CD14-positive monocyte (primary cell): ENCODE measurements at places on chromosomes 3 and 15. TPM values are rescaled to one million over a fixed set of nuclear protein-coding genes. Genes with fewer than 3 reads are reported as not detected.

DNA sequence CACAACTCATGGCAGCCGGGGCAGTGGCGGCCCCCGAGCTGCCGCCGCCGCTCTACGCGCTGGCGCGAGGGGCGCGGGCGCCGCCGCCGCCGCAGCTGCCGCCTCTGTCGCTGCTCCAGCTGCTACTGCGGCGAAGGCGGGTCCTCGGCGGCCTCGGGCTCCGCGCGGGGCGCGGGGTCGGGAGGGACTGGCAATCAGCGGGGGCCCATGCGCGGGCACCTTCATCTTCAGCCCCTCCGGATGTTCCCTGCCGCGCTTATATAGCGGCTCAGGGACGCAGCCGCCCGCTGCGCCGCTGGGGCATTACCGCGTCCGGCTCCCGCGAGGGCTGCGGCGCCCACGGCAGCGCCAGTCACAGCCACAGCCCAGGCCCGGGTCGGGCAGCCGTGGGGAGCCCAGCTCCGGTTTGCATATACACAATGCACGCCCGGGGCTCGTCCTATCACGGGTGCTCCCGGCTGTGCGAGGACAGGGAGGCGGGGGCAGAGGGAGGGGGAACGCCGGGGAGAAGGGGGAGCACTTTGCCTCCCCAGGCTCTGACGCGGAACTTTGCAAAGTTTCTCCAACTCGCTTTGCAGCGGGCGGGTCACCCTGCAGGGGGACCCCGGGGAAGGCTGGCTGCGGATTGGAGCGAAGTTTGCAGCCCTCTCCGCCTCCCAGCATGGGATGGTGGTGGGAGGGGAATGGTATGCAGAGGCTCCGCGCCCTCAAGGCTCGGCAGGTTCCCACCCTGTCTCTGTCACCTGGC is at the start of gene VGLL3:
TSS of gene VGLL3 (minus strand) at position 416 of the 748 bp plus-strand sequence. CDS start at position 10, 406 bp downstream.
- DNase-seq = no peak

DNA sequence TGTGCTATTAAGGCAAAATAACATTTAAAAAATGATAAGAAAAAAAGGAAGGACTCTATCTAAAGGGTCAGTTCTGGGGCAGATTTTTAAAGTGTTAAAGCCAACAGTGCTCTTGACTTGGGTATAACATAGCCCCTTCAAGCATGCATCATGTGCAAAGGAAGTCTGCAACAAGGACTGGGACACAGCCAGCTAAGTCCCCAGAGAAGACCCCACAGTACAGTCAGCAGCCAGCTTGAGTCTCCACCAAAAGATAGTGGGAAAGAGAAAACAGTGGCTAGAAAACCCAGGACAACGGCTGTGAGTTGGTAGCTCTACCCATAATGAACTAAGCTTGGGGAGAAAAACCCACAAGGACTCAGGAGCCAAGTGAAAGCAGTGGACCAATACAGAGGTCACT is 86.4 kb upstream of the DCLK3 start:
- no peak for DNase-seq

GRCh38 chr3:11803977-11804892 is 42.5 kb downstream of the TAMM41 start:
- peak; percentile 10 for DNase-seq

DNA sequence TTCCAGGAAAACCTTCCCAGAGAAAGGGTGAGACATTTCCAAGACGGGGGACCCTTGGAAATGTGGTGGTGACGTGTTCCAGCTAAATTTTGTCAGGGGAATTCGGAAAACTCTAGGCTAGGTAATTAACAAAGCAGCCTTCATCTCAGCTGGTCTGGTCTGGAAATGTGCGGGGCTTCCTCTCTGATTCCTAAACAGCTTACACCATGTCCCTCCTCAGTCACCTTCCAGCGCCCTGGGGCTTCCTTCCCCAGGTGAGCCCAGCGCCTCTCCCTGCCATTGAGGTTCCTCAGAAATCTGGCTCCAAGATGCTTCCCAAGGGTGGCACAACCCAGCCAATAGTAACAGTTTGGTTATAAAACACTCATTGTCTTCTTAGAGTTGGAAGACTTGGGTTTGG is 571 bp downstream of the ACAD9 start:
- no peak for DNase-seq

Gene SNX22
- polyA plus RNA-seq = 0.80 TPM

Gene ALDH1A2
- polyA plus RNA-seq = 0.05 and 0.41 TPM in 2 replicates

DNA sequence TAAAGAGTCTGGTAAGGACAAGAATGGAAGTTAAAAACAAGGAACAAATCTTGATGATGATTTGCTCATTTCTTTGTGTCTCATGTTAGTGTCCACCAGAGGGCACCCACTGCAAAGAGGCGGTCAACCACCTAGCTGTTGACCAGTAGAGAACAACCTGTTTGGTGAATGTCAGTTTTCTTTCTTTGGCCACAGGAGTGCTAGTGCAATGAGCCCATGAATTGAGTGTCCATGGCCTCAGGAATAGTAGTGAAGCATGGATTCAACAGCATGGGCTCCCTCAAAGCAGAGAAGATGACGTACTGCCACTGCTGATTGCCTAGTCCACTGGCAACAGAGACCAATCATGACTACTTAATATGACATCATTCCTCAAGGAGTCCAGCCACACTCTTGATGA is 10.7 kb upstream of the CNTN6 start:
- DNase-seq = no peak

DNA sequence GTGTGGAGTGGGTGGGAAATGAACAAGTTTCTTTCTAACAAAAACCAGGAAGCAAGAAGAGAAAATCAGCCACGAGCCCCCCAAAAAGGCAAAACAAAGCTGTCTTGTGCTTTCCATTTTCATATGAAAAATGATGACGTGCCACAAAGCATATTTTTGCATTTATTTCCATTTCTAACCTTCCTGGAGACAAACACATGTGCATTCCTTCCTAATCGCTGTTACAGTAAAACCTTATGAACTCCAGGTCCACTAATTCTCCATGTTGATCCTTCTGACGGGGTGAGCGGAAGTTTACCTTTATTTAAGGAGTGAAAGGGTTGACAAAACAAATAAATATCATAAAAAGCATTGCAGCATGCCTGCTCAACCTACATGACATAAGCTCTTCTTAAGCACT is 211.5 kb downstream of the RORA start:
- no peak for DNase-seq
